ENCODE measurements at places on chromosomes 3 and 15.

GRCh38 chr3:155026999-155027591, 53.0 kb upstream of the MME start:
- DNase-seq = no peak

DNA sequence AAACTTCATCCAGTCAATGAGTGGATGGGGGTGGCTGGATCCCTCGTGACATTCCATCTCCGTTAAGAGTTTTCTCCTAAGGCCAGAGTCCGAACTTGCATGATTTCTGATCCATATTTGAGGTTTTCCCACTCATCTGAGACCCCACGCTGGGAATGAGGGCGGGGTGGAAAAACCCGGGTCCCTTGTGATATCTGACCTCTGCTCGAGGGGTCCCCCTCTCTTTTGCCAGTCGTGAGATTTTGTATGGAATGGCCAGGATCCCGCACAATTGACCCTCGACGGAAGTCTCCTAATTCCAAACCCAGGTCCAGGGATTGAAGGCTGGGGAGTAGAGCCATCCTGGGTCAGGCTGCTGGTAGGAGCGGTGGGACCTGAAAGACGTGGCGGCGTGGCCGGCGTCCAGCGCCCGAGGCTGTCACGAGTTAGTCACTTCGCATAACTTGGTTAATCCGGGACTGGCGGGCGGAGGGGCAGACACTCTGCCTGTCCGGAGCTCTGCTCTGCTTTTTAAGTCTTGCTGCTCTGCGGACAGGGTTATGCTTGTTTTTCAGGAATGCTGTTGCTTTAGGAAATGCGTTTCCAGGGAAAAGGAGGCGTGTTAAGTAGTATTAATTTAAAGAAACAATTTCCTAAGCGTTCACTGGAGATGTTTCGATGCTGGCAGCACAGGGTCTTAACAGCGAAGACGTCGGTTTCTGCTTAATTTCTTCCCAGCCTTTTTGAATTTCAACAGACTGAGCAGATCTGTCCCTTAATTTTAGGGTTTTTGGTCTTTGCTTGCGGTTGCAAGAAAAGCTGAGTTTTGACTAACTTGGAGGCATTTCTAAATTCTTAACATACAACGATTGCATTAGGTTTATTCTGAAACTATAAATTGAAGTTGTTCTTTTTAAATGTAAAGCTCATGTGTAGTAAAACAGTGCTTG, 69.7 kb upstream of the LRRFIP2 start:
- DNase-seq = peak; percentile 9

DNA sequence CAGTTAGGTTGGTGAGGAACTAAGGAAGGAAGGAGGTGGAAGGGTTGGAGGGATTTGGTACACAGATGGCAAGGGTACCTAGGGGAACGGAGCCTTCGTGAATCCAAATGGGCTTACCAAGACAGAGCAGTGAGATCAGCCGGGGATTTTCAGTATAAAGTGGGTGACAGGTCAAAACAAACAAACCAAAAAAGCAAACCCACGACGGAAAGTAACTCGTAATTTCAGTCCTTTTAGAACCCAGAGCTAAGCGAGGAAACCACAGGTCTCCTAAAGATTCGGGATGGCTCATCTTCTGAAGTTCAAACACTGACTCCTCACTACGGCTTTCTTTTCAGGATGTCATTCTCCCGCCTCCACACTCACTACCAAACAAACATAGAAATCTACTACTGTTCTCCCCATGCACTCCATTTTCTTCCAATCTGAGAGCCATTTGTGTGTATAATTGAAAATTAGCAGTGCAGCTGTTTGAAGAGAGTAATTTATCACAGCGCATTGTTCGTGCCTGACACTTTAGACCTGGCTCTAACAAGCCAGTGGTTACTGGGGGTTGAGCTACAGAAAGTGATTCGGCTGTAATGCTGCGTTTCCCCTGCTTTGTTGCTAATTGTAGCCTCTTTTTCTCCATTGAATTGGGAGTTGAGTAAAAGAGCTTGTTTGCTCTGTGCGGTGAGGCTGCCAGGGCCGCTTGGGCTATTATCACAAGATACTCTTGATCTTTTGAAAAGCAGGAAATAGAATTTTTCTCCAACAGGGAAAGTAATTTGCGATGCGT, 64.7 kb upstream of the CCDC39 start:
- no peak for DNase-seq

GRCh38 chr3:178054471-178054870, 481.8 kb upstream of the KCNMB2 start:
- DNase-seq = no peak

DNA sequence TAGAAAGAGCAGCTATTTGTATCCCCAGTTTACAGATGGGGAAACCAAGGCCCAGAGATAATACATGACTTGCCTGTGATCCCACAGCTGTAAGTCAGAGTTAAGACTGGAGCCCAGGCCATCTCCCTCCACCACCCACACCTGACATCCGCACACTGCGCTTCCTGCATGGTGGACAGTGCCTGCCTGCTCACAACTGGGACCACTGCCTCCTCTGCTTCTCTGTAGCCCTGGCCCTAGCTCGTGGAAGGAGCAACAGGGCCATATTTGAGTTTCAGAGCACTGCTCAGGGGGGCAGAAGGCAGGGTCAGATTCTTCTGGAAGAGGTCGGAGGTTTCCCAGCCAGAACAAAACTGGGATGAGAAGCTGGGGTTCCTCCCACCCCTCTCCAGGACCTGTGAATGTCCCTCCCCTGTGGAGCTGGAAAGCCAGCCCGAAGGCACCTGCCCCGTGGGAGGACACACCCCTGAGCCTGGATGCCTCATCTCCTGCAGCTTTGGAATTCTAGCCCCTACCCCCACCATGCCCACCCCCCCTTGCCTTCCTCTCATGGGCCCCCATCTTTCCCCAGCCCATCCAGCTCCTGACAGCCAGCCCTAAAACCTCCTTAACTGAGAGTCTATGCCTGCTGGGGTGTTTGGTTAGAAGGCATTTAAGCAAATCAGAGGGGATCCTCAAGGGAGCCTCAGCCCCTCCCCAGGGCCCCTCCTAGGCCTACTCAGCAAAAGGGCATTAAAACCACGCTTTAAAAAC, 100.1 kb downstream of the TPRA1 start:
- no peak for DNase-seq

GRCh38 chr3:66401675-66402491, 98.9 kb downstream of the LRIG1 start:
- no peak for DNase-seq

- DNase-seq = no peak
Measured at GRCh38 chr3:3038201-3038991, 71.8 kb downstream of the IL5RA start.

DNA sequence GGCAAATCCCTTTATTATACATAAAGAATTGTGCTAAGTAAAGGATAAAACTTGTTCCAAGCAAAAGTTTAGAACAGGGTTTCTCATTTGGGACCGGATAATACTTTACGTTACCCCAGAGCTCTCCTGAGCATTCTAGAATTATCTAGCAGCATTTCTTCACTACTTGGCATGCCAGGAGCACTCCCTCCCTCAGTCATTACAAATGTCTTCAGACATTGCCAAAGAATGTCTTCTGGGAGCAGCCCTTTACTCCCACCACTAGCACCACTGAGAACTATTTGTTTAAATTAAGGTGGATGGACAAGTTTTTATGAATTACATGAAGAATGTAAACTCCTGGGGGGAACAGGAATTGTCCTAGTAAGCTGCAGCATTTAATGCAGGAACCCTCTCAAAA, 516.4 kb downstream of the GBE1 start:
- no peak for DNase-seq

GRCh38 chr3:133833880-133834620, 28.4 kb downstream of the SRPRB start:
- no peak for DNase-seq

GRCh38 chr15:73685981-73686380, 1.8 kb downstream of the CD276 start:
- no peak for DNase-seq

DNA sequence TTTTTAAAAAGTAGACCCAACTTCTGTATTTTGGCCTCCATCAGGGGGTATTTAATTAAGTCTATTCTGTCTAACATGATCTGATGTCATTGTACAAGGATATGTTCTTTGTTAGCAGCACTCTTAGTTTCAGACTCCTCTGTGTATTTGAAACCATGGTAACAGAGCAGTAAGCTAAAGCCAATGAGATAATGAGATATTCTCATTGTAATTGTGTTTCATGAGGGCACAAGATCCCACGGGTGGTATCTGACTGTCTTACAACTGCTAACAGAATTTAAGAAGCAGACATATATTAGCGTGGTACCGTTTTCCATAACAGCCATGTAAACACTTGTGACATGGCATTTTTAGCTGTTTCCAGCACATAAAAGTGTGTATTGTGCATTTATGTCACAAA, 251.2 kb upstream of the VEPH1 start:
- DNase-seq = no peak

GRCh38 chr3:39183211-39184080, 8.9 kb downstream of the XIRP1 start:
- no peak for DNase-seq

DNA sequence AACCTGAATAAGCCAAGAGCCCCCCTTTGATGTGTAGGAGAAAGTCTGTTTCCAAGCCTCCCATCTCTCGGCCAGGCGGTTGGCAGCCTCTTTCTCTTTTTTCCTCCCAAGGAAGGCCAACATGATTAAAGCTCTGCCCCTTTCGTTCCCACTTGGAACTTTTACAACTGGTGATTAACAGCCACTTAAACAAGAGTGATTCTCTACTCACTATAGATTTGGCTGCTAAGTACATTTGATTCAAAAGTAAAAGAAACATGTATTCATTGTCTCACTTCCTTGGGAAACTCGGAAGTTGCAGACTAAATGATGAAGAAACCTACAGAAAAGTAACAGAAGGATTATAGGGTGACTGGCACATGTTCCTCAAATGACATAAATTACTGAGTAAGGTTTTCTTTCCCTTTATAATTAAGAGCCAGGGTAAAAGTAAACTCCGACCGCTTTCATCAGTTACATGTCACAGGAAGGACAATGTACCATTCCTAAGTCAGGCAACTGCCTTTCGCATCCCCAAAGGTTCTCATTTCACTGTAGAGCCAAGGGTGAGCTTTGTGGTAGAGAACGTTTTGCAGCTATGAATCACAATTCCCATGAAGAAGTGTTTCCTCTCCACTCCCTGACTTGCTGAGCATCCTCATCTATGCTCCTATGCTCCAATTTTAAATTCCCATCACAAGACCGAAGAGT, 72.7 kb downstream of the MB21D2 start:
- DNase-seq = no peak

DNA sequence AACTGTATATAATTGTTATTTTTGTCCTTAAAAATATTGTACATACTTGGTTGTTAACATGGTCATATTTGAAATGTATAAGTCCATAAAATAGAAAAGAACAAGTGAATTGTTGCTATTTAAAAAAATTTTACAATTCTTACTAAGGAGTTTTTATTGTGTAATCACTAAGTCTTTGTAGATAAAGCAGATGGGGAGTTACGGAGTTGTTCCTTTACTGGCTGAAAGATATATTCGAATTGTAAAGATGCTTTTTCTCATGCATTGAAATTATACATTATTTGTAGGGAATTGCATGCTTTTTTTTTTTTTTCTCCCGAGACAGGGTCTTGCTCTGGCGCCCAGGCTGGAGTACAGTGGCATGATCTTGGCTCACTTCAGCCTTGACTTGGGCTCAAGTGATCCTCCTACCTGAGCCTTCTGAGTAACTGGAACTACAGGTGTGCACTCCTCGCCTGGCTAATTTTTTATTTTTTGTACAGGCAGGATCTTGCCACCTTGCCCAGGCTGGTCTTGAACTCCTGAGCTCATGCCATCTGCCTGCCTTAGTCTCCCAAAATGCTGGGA, 10.7 kb downstream of the NFKBIZ start:
- DNase-seq = no peak

DNA sequence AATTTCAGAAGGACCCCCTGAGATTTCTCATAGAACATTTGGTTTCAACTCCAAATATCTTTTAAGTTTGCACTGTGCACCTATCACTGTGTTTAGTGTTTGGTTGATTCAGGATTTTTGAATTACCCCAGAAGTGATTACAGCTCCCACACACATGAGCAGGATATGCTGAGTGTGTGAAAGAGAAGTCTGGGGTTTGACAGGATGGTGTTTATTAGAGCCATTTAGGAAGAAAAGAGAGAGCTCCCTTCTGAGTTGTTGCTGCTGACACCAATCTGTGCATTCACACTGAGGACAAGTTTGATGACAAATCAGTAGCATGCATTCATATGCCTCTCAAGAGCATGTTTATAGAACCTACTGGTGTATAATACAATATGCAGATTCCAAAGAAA, 118.1 kb downstream of the RPL22L1 start:
- DNase-seq = no peak

- DNase-seq = no peak
Measured at GRCh38 chr15:74159773-74160172, 13.7 kb upstream of the ISLR start.

DNA sequence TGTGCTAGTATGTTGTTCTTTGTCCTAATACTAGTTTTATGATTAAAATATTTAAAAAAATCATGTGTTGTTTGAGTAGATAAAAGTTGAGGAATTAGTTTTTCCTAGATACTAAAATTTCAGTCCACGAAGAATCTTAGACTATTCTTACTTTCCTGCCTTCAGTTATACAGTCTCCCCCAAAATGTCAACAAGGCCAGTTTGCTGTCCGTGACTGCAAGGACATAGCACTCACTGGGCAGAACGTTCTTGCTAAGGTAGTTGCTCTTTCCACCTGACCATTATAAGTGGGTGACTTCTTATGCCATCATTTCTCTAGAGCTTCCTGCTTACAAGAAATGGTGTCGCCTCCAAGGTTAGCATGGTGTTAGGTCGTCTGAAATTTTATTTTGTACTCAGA, 32.8 kb downstream of the KAT2B start:
- no peak for DNase-seq

DNA sequence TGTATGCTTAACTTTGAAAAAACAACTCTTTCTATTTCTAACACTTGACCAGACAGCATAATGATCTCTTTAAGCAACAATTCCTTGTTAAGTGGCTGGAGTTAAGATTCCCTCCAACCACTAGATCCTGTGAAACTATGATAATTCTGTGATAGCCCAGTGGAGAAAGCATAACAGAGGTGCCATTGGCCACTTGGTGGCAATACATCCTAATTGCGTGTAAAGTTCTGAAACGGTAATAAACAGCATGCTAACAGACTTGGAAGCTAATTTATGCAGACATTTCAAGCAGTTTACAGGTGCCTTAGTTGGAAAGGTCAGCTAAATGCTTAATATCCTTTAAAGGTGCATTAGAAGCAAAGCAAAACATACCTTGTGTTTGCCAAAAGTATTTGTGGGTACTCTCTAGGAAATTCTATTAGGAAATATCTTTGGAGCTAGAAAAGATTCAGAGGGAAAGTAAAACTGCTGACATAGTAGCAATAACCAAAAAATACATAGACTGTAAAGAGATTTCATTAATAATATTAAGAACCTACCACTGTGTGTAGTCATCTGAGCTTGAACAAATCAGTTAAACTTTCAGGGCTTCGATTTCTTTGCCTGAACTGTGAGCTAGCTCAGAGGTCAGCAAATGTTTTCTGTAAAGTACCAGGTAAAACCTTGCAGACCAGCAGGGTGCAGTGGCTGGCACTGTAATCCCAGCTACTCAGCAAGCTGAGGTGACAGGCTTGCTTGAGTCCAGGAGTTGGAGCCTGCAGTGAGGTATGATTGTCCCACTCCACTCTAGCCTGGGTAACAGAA, 19.0 kb upstream of the CSTA start:
- no peak for DNase-seq

Measured in stimulated activated CD4-positive, alpha-beta T cell treated with anti-CD3 and anti-CD28 coated beads, TNF-alpha, amount 100 ng/mL, for 4 hours (primary cell).